Large intestine (tissue), 12 donors: ENCODE measurements at places on chromosomes 6 and 20. TPM values are rescaled to one million over a fixed set of nuclear protein-coding genes. Genes with fewer than 3 reads are reported as not detected.

The FILIP1 gene
- polyA plus RNA-seq: 7.5 TPM

The FOXQ1 gene
- 4.9 TPM for polyA plus RNA-seq

The HTR1E gene
- 0.07 TPM for polyA plus RNA-seq

The MAP1LC3A gene
- polyA plus RNA-seq: 40.9 TPM

GRCh38 chr6:35494161-35494563 is 2.7 kb downstream of the TEAD3 start:
- no peak overlapping the region for H3K27ac ChIP-seq
- H3K36me3 ChIP-seq: peaks cover 3% of the 10 kb centered on the region
- no peak for DNase-seq
- peaks cover 13% of the 10 kb centered on the region for H3K27me3 ChIP-seq
- H3K4me1 ChIP-seq: peaks cover 70% of the 10 kb centered on the region
- no peak overlapping the region for H3K4me3 ChIP-seq

DNA sequence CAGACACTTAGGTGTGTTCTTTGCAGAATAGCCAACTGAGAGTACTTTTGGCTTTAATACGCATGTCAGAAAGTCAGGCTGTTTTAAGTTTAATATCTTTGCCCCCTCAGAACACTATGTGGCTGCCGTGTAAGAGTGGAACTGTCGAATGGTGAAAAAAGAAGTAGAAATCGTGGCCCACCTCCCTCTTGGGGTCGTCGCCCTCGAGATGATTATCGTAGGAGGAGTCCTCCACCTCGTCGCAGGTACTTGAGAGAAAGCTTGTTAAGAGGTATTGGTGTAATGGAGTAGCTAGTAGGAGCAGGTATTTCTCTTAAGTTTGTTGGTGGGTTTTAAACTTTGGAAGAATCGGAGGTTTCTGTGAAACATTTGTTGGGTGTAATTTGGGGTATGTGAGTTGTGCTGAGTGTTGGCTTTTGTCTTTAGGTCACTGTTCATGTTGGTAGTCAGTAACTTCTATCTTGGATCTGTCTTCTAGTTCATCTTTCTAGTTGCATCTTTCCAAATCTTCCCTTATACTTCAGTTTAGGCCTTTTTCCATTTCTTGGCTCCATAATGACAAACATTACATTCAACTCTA is 4.7 kb downstream of the SRSF3 start:
- H3K27me3 ChIP-seq: no peaks in the 10 kb centered on the region
- H3K27ac ChIP-seq: peak overlapping the region; percentile 6

DNA sequence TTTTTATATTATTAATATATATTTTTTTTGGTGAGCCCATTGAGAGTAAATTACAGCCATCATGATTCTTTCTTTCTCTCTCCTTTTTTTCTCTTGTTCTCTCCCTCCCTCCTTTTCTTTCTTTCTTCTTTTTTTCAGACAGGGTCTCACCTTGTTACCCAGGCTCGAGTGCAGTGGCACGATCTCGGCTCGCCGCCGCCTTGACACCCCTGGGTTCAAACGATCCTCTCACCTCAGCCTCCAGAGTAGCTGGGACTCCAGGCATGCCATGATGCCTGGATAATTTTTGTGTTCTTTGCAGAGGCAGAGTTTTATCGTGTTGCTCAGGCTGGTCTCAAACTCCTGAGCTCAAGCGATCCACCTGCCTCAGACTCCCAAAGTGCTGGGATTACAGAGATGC is 1.6 kb downstream of the CCDC170 start:
- no peak overlapping the region for H3K27ac ChIP-seq
- no peak overlapping the region for H3K4me3 ChIP-seq
- H3K27me3 ChIP-seq: peaks cover 34% of the 10 kb centered on the region
- H3K4me1 ChIP-seq: peaks cover 5% of the 10 kb centered on the region
- no peak for DNase-seq

DNA sequence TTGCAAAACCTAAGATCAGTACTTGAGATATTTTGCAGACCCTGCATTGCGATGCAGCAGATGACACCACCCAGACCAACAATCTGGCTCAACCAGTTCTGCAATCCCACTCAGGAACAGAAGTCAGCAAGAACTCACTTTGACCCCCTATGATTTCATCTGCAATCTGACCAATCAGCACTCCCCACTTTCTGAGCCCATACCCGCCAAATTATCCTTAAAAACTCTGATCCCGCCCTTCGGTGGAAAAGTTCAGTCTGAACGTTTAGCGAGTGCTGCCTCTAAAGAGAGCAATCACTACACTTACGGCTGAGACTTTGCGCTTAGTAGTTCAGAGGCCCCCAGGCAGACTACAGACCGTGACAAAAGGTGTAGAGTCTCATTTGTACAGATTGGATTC is 17.3 kb upstream of the KIAA1586 start:
- no peaks in the 10 kb centered on the region for H3K36me3 ChIP-seq
- no peaks in the 10 kb centered on the region for H3K4me1 ChIP-seq
- H3K4me3 ChIP-seq: no peak overlapping the region
- DNase-seq: no peak
- H3K27ac ChIP-seq: no peak overlapping the region
- no peaks in the 10 kb centered on the region for H3K27me3 ChIP-seq

- H3K36me3 ChIP-seq: peaks cover 42% of the 10 kb centered on the region
- no peaks in the 10 kb centered on the region for H3K27me3 ChIP-seq
- peaks cover 41% of the 10 kb centered on the region for H3K4me1 ChIP-seq
- no peak overlapping the region for H3K4me3 ChIP-seq
- no peak for DNase-seq
- H3K27ac ChIP-seq: no peak overlapping the region
Observed at GRCh38 chr6:33206027-33206863, 1.8 kb downstream of the HSD17B8 start.

DNA sequence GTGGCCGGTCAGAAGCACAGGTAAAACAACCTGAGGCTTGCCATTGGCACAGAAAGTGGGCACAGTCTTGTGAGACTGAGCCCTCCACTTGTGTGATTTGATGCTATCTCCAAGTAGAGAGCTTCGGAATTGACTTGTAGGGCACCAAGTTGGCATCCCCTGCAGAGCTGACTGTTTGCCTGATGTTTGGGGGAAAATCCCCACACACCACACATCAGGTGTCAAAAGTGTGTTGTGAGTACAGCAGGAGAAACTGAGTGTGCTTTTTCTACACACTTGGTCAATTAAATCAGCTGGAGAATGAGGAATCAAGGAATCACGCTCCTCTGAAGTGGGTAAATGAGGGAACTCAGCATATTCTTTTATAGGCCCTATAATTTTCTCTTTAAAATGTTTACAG is 989 bp downstream of the SERINC3 start:
- H3K27ac ChIP-seq: peak overlapping the region; percentile 96
- DNase-seq: no peak
- peaks cover 3% of the 10 kb centered on the region for H3K27me3 ChIP-seq
- no peaks in the 10 kb centered on the region for H3K36me3 ChIP-seq
- peaks cover 9% of the 10 kb centered on the region for H3K4me1 ChIP-seq

DNA sequence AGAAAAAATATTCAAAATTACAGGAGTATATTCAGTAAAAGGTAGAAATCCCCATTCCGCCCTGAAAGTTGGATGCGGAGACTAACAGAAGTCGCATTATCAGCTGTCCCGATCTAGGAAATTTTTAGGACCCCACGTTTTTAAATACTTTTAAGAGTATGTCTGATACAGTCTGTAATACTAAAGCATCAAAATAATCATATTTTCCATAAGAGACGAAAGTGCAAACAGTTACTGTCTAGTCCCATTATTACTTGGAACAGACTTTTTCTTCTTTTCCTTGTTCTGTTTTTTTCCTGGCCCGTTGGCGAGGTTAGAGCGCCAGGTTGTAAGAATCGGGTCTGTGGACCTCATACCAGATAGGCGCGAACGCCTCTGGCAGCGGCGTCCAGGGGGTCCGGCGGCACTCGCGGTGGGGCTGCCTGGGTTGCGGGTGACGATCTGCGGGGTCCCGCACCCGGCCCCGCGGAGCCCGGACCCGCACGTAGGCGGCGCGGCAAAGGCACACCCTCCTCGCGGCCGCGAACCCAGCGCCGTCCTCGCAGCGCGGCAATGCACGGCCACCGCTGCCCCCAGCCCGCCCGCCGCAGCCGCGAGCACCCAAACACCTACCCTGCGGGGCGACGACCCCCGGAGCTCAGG is 460 bp downstream of the PLAGL1 start:
- no peaks in the 10 kb centered on the region for H3K27me3 ChIP-seq
- no peaks in the 10 kb centered on the region for H3K36me3 ChIP-seq
- no peak for DNase-seq

GRCh38 chr6:33787346-33787953 is 1.5 kb downstream of the LEMD2 start:
- no peaks in the 10 kb centered on the region for H3K27me3 ChIP-seq
- H3K36me3 ChIP-seq: peaks cover 35% of the 10 kb centered on the region
- H3K27ac ChIP-seq: peak overlapping the region; percentile 82

DNA sequence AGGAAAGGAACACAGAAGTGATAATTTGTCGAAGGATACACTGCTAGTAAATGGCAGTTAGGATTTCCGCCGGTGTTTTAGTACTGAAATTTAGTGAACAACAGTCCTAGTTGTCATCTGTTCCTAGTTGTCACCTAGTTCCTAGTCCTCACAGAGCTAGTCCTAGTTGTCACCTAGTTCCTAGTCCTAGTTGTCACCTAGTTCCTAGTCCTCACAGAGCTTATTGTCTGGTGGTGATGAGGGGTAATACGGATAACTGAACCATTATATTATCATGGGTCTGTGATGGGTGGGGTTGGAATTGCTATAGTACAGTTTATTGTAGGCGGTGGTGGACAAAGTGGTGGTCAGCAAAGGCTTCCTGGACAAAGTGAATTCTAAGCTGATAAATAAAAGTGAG is 1.8 kb downstream of the SNRNP48 start:
- H3K4me3 ChIP-seq: no peak overlapping the region
- peaks cover 26% of the 10 kb centered on the region for H3K36me3 ChIP-seq
- no peaks in the 10 kb centered on the region for H3K27me3 ChIP-seq
- no peak for DNase-seq
- H3K27ac ChIP-seq: no peak overlapping the region

GRCh38 chr6:148166339-148166968 is 176.2 kb upstream of the SASH1 start:
- no peaks in the 10 kb centered on the region for H3K36me3 ChIP-seq
- no peak overlapping the region for H3K27ac ChIP-seq
- no peaks in the 10 kb centered on the region for H3K27me3 ChIP-seq
- no peaks in the 10 kb centered on the region for H3K4me1 ChIP-seq
- DNase-seq: peak; percentile 41
- no peak overlapping the region for H3K4me3 ChIP-seq

DNA sequence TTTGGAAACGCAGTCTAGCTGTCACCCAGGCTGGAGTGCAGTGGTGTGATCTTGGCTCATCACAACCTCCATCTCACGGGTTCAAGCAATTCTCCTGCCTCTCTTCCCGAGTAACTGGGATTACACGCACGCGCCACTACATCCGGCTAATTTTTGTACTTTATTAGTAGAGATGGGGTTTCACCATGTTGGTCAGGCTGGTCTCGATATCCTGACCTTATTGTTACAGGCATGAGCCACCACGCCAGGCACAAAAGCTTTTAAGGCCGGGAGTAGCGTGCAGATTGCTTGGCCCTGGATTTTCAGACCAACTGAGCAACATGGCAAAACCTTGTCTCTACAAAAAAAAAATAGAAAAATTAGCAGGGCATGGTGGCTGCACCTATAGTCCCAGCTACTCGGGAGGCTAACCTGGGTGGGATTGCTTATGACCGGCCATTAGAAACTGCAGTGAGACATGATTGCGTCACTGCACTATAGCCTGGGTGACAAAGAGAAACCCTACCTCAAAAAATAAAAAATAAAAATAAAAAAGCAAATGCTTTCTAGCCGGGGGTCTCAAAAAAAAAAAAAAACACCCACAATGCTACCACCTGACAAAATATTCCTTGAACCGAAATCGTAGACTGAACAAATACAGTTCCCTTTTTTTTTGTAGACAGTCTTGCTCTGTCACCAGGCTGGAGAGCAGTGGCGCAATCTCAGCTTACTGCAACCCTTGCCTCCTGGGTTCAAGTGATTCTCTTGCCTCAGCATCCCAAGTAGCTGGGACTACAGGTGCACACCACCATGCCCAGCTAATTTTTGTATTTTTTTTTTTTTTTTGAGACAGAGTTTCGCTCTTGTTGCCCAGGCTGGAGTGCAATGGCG is 15.0 kb downstream of the RBM39 start:
- no peaks in the 10 kb centered on the region for H3K4me1 ChIP-seq
- H3K36me3 ChIP-seq: peaks cover 90% of the 10 kb centered on the region

DNA sequence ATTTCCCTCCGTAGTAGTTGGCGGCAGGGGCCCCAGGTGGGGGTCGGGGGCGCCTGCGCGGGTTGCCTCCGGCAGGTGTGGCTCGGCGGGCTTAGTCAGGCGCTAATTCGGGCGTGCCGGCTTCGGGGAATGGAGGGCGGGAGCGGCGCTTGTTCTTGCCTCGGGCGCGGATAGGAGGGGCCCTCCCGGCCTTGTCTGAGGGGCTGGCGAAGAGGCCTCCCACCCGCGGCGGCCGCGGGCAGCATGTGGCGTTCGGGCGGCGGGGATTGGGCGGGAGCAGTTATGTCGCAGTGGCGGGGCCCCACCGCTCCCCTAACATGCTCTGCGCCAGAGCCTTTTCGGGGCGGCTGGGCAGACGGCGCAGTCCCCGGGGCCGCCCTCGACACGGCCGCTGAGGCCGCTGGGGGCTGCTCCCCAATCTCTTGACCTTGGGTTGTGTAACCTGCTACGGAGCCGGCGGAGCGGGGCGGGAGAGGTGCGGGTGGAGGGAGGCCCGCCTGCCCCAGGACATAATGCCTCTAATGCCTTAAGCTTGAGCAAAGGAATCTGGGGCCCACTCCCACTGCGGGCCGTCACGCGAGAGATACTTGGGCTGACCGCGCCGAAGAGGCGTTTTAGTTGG is 1.1 kb downstream of the AMD1 start:
- H3K4me3 ChIP-seq: peak overlapping the region; percentile 97
- no peaks in the 10 kb centered on the region for H3K27me3 ChIP-seq
- no peaks in the 10 kb centered on the region for H3K36me3 ChIP-seq
- DNase-seq: peak; percentile 53
- H3K4me1 ChIP-seq: peaks cover 5% of the 10 kb centered on the region

- DNase-seq: peak; percentile 13
- H3K36me3 ChIP-seq: no peaks in the 10 kb centered on the region
- peaks cover 52% of the 10 kb centered on the region for H3K27me3 ChIP-seq
- no peaks in the 10 kb centered on the region for H3K4me1 ChIP-seq
- no peak overlapping the region for H3K4me3 ChIP-seq
Observed at GRCh38 chr6:104958178-104959025, 1.5 kb downstream of the LIN28B start.

GRCh38 chr6:158347335-158347734 is 35.1 kb downstream of the TULP4 start:
- H3K27me3 ChIP-seq: no peaks in the 10 kb centered on the region
- no peak overlapping the region for H3K27ac ChIP-seq
- no peak for DNase-seq
- H3K4me1 ChIP-seq: no peaks in the 10 kb centered on the region
- H3K4me3 ChIP-seq: no peak overlapping the region

GRCh38 chr20:24699321-24700165 is 230.1 kb downstream of the SYNDIG1 start:
- no peak for DNase-seq
- no peaks in the 10 kb centered on the region for H3K27me3 ChIP-seq
- H3K4me1 ChIP-seq: no peaks in the 10 kb centered on the region
- no peaks in the 10 kb centered on the region for H3K36me3 ChIP-seq

GRCh38 chr6:106440546-106440945 is 80.0 kb downstream of the CRYBG1 start:
- H3K27me3 ChIP-seq: no peaks in the 10 kb centered on the region
- no peaks in the 10 kb centered on the region for H3K36me3 ChIP-seq
- no peak overlapping the region for H3K4me3 ChIP-seq
- DNase-seq: no peak
- no peaks in the 10 kb centered on the region for H3K4me1 ChIP-seq

GRCh38 chr20:23217023-23217422 is 130.9 kb upstream of the CD93 start:
- H3K4me1 ChIP-seq: no peaks in the 10 kb centered on the region
- no peaks in the 10 kb centered on the region for H3K36me3 ChIP-seq
- H3K4me3 ChIP-seq: no peak overlapping the region
- H3K27ac ChIP-seq: no peak overlapping the region
- H3K27me3 ChIP-seq: no peaks in the 10 kb centered on the region
- no peak for DNase-seq
